ENCODE measurements at places on chromosomes 5 and 9. TPM values are rescaled to one million over a fixed set of nuclear protein-coding genes. Genes with fewer than 3 reads are reported as not detected.

VPS13A gene
- total RNA-seq: 60.9 TPM

DNA sequence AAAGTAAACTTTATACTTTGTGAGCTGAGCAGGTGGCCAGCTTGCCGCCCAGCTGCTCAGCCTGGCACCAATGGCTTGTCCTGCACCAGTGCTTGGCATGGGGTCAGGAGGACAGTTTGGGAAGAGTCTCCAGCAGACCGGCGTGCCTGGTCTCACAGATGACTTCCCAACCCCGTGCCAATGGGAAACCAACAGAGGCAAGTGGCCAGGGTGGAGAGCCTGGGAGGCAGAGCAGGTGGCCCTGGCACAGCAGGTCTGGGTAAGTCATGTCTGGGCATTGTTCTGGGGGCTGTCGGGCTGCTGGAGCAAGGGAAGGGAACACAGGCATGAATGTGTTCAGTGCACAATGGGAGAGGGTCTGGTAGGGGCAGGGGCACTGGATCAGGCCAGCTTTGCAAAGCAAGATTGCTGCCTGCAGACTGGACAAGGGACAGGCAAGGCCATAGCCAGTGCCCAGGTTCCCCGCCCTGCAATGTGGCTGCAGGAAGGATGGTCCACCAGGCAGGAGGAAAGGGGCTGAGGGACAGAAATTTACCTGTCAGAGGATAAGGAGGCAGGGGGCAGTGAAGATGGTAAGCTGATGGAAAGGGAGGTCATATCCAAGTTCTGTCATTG is 76.2 kb upstream of the ALDH1B1 start:
- DNase-seq: no peak

DNA sequence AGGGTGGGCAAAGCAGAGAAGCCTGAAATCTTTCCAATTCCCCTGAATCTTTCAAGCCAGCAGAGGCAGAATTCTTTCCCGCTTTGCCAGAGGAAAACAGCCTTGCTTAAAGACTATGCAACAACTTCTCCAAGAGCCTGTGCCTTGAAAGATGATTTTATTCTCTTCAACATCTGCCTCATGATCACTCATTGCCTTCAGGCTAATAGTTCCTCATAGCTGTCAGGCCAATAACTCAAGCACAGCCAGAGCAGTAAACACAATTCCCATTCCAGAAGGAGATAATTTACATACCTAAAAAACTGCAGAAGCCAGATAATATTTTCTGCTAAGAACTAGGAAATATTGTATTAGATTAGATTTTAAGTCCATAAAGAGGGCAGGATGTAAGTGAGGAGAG is 92.3 kb upstream of the PUM3 start:
- DNase-seq: no peak

DNA sequence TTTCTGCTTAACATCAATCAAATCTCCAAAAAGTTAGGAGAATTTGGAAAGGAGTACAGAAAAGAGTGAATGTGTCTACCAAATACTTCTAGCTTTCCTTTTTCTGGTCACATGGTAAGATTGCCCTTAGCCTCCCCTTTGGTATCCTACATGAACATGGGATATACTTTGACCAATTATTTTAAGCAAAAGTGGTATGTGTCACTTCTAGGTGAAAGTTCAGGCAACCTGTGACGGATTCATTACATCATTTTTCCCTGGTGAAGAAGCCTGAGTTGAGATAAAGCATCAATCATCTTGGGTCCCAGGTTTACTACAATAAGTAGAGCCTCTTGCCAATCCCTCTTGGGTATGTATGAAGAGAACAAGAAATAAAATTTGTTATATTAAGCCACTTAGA is 419.2 kb downstream of the PDE4D start:
- DNase-seq: no peak

DNA sequence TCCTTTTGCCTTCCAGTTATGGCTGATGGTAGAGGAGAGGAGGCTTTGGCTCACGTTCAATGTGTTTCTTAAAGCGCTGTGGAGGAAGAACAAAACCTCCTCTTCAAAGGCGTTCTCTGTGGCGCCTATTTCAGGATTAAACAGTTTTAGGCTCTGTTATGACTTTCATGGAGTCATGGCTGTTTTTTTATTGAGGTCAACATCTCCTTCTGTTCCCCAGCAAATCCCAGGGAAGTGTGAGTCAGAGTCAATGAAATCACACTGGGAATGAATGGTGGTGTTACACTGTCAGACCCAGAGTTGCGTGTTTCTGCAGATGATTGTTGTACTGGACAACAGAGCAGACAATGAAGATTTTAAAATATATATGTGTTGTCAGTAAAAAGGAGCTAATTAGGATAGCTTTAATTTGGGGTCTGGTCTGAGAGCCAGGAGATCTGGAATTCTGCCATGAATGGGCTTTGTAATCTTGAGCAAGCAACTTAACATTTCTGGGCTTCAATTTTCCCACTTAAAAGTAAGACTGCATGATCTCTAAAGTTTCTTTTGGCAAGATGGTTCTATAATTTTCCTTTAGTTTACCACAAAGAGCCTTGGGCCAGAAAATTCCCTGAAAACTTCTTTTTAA is 240.7 kb downstream of the CSNK1G3 start:
- no peak for DNase-seq

- no peak for DNase-seq
Observed at GRCh38 chr5:44257653-44258365, 131.4 kb downstream of the FGF10 start.

DNA sequence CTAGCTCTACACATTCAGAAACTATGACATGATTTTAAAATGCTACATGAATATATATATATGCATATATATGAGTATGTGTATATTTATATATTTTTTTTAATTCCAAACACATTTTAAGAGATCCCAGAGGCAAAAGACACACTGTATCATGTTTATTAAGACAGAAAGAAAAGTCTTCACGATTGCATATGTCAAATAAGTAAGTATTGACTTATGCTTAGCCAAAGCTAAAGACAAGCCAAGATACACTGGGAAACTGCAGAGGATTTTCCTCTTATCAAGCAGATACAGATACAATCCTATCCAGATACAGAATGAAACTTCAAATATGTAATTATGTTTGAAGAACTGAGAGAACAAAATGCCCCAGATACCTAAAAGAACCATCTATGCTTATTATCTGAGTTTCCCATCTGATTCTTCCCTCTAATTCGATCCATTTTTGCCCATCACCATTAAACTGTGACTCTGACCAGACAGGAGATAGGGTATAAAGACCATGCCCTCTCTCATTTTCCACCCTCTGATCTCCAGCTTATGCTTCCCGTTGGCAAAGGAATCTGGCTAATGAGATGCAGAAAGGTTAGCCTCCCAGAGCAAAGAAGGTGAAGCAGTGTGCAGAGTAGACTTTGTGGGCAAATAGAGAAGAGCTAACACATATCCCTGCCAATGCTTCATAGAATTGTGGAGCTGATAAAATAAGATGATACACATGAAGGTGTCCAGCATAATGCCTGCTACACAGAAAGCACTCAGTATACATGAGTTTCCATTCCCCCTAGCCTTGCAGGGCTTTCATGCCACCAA is 131.0 kb upstream of the TARS1 start:
- DNase-seq: no peak

- no peak for DNase-seq
Observed at GRCh38 chr9:123000371-123001068, 32.9 kb upstream of the GPR21 start.

All from natural killer cell treated with Interleukin-12 subunit alpha and Interleukin-12 subunit beta and Interleukin-15 and Interleukin-18, amount 100 ng/mL, for 72 hours (primary cell).